ENCODE measurements at places on chromosomes 11 and 22.

GRCh38 chr11:78397398-78397797 is 20.2 kb downstream of the GAB2 start:
- no peak for DNase-seq

DNA sequence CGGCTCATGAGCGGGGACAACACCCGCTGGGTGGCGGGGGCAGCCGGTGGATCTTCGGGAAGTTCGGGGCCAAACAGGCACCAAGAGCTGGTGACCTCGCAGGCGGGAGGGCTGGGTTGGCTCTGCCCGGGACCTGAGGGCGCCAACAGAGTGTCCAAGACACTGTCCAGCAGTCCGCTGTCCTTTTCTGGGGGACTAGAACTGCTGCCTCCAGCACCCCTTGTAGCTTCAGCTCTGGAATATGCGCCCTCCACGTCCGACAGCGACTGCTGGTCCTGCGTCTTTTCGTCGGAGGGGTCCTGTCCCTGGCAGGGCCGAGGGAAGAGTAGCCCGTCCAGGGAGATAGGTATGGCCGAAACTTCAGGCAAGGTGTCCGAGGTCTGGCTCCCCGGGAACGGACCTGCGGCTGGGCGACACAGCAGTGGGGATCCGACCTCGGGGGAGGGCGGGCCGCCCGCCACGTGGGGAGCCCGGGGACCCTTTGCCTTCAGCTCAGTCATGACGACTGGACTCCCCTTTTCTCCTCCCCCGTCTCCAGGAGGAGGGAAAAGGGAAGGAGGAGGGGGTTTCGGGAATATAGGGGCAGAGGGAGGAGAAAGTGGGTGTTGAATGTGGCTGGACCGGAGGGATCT is 926 bp downstream of the PGR start:
- no peak for DNase-seq

DNA sequence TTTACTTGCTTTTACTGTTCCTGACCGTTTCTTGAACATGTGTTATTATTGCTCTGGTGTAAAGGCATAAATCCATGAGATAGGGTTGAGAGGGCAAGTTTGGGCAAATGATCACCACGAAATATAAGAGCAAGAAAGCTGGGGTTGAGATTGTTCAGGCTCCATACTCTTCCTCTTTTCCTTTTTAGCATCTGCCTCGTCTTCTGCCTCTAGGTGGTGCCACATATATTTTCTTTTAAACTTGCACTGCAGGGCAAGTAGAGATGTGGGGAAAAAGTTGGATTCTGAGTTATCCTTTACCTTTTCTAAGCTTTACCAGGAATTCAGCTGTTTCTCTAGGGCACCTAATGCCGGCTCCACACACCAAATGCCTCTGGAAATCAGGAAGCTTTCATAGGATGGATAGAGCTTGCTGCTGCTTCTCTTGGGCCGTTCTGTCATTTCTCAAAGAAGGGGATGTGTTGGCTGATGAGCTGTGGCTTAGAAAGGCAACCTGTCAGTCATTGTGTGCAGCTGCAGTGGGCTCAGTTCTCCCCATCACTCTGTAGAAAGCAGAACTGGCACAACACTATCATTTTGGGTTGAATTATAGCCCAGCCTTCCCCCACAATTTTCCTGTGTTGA is 98.2 kb downstream of the LDLRAD3 start:
- no peak for DNase-seq

GRCh38 chr22:19940536-19941364 is 822 bp upstream of the COMT start:
- DNase-seq, result no peak

GRCh38 chr22:45552580-45553350 is 50.1 kb downstream of the FBLN1 start:
- no peak for DNase-seq

DNA sequence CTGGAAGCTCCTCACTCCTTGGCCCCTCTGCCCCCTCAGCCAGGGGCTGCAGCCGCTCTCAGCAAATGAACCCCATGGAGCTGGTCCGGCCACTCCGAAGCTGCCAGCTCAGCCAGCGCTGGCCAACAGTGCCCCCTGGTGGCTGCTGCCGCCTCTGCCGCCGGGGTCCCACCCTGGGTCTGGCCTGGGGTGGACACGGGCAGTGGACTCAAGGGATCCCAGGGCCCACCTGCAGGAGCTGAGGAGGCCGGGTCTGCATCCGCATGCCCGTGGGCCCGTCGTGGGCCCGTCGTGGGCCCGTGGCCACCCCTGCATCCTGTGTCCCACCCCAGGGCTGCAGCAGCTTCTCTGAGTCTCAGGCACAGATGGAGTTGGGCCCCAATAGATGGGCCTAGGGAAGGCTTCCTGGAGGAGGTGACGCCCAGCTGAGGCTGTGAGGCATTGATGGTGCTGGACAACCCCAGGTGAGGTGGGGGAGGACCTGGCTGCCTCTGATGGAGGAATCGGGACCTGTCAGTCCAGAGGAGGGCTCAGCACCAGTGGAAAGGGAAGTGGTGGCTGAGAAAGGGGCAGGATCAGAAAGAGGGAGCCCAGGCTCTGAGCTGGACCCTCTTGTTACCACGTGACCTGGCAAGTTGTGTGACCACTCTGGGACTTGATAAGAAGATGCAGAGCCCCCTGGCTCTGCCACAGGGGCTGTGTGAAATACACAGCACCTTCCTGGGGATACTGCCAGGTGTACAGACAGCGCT is 522.3 kb downstream of the BRD1 start:
- DNase-seq, result peak; percentile 42

DNA sequence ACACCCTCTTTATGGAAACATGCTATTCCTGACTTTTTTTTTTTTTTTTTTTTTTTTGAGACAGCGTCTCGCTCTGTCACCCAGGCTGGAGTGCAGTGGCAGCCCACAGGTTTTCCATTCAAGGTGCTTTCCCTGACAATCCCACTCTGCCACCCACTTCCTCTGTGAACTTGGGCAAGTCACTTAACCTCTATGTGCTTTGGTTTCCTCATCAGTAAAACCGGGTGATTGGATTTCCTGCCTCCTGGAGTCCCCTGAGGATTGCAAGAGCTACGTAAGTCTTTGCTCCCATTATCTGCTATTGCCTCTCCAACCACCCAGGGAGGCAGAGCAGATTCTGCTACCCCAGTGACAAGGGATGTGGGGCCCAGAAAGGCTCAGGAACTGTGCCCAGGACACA is 54.1 kb downstream of the CELSR1 start:
- peak; percentile 10 for DNase-seq

DNA sequence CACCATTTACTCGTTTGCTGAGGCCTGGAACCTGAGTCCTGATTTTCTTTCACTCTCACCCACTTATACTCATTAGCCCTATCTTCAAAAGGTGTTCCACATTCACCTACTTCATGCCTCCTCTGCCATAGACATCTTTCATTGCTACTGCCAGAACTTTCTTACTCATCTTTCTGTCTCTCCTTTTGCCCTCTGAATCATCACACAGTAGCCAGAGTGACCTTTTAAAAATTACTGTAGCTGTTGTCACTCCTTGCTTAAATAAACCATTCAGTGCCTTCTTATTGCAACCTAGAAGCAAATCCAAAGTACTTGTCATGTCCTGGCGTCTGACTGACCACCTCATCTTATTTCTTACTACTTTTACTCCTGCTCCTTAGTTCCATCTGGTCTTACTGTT is 38.2 kb downstream of the ATXN10 start:
- DNase-seq, result no peak

DNA sequence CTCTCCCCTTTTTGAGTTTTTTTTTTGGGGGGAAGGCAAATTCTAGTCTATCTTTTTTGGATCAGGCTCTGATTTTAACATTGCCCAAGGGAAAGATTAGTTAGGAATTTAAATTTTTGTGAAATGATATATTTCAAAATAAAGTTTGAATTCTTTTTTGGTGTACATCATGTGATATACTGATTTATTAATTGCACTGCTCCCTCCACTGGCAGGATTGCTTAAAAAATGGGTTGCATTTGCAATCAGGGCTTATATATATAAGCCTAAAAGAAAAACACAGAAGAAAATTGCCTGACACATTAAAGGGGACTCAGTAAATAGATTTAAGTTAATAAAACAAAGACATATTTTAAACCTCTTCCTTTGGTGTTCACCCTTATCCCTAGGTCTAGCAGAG is 1.2 kb downstream of the DYNC2H1 start:
- DNase-seq, result no peak

DNA sequence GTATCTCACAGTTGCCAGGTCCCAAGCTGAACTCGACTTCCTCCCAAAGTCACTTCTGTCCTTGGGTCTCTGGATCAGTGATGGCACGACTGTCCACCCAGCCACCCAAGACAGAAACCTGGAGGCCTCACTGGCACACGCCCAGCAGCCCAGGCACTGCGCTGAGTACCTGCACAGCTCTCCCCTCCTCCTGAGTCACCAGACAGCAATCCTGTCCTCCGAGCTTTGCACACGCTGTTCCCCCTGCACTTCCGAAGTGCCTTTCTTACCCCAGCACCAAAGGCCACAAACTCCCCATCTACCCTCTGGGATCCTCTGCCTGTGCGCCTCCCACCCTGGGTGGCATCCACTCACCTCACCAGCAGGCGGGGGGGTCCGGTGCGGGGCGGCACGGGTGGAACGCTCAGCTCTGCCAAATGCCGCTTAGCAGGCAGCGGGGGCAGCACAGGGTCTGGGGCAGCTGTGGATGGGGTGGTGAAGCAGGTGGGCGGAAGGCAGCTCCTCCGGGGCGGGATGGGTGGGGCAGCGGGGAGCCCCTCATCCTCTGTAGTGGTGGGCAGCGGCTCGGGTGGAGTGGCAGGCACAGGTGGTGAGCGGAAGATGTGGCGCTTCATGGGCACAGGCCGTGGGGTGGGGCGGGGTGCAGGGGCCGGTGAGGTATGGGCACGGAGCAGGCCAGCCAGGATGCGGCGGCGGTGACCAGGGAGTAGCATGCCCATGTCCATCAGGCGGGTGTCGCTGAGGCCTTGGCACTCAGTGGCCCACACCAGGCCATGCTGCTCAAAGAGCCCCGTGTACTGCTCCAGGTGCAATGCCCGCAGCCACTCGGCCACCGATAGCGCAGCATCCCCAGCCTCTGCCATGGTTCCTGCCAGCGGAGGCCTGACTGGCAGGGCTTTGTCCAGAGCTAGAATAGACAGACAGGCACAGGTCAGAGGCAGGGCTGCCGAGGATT is 25.7 kb downstream of the ARAP1 start:
- DNase-seq, result no peak

- DNase-seq, result peak; percentile 23
These were observed 13.7 kb downstream of the MFNG start for GRCh38 chr22:37472418-37473006.

DNA sequence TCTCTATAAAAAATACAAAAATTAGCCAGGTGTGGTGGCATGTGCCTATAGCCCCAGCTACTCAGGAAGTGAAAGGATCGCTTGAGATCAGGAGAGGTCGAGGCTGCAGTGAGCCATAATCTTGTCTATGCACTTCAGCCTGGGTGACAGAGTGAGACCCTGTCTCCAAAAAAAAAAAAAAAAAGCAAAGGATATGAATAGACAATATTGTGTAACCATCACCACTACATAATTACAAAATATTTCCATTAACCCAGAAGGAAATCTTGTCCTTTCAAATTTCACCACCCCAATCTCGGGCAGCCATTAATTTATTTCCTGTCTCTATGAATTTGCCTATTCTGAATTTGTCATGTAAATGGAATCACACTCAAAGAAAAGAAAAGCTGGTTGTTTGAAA is 21.2 kb downstream of the RSF1 start:
- no peak for DNase-seq

DNA sequence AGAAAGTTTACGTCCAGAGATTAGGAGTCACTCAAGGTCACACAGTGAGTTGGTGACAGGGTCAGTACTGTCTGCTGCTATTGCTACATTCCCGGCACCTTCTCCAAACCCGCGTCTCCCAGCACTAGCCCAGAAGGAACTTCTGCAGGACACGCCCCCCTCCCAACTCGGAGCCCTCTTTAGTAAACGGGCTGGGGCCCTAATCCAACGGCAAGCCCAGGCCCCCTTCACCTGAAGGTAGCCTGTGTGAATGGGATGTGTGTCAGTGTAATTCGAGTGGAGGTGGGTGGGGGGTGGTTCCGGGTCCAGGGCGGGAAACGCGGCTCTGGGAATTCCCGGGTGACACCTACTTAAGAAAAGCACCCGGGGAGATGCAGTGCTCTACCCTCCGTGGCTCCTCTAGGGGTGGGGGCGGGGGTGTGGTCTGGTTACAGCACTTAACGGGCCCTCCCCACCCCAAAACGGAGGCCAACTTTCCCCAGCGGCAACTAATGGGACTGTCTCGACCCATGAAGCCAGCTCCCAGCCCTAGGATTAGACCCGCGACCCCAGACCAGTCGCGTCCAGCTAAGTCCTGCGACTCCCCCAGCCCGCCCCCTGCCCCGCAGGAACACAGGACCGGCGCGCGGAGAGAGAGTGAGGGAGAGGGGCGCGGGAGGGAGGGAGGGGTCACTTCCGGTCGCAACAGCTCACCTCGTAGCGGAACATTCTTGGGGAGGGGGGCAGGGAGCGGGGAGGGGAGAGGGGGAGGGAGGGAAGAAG is 468 bp downstream of the PATL1 start:
- peak; percentile 63 for DNase-seq

DNA sequence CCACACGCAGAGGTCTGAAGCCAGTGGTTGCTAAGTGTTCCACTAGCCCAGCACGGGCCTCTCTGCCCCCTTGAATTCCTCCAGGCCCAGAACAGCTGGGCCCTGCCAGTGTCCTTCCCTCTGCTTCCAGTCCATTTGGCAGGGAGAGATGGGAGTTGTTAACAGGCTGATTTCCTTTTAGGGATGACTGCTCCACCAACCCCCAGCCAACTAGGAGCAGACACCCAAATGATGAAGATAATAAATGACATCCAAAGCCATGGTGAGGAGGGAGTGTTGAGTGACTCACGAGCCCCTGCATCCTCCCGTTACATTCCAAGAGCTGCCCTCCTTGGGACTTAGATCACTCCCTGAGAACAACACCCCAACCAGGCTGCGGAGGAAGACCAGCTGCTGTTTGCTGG is 20.6 kb downstream of the PARVA start:
- no peak for DNase-seq

DNA sequence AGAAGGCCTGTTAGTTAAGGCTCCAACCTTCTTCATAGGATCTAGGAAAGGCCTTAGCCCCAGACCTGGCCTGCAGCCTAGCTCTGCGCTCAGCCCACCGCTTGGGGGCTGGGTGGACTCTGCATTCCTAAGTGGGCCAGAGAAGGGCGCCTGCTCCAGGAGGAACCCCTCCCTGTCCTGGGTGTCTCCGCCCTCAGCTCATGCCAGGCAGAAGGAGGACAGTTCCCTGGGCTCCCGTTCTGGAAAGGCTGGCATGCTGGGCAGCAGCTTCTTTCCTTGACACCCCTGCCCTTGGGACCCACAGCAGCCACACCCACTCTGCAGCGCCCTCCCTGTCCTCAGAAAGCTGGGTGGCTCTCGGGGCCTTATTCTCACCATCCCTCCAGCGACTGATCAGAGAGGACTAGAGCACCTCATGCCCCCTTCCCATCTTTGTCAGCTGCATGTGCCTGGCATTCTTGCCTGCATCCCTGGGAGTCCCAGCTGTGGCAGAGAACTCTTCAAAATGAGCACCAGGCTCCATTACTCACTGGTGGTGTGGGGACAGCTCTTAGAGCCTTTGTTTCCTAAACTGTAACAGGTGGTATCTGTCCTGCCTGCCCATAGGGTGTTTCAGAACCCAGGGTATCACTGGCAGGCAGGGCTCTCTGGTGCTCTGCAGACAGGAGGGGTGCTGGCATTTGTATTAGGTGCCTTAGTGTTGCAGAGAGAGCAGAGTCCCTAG is 20.3 kb upstream of the MYRF start:
- no peak for DNase-seq

All from stimulated activated CD4-positive, alpha-beta T cell treated with anti-CD3 and anti-CD28 coated beads, Interleukin-12 subunit alpha, Interleukin-12 subunit beta, amount 100 ng/mL, for 24 hours (primary cell).